ENCODE measurements at places on chromosomes 1 and 21. TPM values are rescaled to one million over a fixed set of nuclear protein-coding genes. Genes with fewer than 3 reads are reported as not detected.

- DNase-seq, result no peak
Measured at GRCh38 chr1:204123376-204123775, 28.5 kb downstream of the ETNK2 start.

DNA sequence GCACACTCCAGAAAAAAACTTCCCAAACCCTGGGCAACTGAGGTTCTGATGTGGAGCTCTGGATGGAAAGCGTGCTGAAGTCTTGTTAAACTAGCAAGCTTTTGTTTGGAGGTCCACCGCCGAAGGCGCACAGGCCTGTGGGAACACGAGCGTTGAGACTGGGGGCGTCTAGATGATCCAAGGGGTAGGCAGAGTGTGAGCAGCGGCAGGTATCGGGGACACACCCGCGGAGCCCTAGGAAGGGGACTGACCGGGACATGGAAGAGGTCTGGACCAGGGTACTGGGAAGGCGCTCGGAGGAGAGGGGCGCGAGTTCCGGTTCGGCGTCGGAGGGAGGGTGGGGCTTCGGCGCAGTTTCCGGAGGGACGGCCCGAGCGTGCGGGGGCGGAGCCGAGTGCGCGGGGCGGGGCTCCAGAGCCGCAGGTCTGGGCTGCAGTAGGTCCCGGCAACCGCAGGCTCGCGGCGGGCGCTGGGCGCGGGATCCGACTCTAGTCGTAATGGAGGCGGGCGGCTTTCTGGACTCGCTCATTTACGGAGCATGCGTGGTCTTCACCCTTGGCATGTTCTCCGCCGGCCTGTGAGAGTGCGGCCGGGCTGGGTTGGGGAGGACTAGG lies at the start of gene SLC50A1:
TSS of gene SLC50A1 (plus strand) at position 438 of the 614 bp plus-strand sequence. CDS start at position 498, 60 bp downstream.
- peak; percentile 87 for DNase-seq

DNA sequence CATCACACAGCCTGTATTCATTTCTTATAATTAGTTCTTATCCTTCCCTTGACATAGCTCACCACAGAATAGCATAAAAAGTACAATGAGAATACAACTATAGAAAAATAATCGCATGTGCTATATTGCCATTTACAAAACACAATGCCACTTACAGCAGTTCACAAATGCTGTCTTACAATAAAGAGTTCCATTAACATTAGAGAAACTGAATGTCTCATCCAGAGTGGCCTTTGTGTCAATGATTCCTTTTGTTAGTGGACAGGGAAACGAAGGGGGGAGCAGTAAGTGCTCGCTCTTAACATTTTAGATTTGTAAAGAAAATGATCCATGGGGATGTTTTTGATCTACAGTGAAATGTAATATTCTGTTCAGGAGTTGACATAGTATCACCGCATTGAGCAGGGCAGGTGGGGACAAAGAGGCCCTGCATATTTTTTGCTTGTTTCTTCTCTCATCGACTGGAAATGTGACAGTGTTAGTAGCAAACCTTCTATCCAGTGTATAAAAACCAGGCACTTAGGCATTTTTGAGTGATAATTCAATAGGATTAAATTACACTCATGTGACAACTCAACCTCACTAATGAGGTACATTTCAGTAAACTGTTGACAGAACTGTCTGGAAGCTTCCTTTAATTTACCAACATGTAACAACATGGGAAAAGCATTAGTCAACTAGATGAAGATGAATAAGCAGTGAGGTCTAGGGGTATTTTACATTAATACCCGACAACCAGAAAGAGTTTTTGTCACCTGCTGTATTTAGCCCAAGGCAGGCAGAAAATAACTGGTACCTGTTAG lies 35.6 kb upstream of the RRP15 start:
- no peak for DNase-seq

DNA sequence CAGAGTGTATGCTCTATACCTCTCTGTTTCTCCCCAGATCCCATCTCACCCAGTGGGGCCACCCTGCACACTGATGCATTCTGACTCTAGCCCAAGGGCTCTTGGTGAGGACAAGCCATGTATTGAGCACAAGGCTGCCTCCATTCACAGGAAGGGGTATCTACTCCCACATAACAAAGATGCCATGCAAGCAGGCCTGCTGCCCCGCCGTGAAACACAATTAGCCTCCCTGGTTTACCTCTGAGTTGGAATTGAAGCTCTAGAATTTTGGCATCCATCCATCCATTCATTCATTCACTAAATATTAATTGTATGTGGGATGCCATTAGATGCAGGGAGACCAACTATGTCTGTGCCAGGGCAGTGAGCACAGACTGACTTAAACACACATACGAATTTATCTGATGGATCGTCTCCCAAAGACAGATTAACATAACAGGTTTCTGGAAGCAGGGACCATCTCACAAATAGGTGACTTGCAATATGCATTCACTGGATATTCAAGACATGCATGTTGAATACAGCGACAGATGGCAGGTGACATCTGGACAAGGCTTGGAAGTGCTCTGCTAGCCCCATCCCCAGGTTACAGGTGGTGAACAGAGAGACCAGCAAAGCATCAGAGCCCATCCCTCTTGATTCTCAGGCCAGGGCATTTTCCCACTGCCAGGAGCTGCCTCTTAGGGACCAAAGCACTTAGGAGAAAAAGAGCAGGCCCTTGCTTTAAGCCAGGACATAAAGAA lies 34.3 kb downstream of the TRABD2B start:
- no peak for DNase-seq

GRCh38 chr1:27634177-27634984 lies 604 bp downstream of the FGR start:
- DNase-seq, result no peak

DNA sequence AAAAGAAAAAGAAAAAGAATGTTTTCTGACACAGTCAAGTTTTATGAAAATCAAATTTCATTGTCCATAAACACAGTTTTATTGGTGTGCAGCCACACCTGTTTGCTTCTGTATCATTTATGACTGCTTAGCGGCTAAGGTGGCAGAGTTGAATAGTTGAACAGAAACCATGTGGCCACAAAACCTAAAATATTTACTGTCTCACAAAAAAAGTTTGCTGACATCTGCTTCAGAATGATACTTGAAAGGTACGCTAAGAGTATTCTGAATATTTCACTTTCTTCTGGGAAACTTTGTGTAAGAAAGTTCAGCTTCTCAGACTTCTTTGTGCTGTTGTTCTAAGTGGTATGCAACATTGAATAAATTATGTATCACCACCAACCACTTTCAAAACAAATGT lies 6.2 kb downstream of the KCNK1 start:
- DNase-seq, result no peak

Gene OLFML2B
- 0.68 TPM for total RNA-seq

DNA sequence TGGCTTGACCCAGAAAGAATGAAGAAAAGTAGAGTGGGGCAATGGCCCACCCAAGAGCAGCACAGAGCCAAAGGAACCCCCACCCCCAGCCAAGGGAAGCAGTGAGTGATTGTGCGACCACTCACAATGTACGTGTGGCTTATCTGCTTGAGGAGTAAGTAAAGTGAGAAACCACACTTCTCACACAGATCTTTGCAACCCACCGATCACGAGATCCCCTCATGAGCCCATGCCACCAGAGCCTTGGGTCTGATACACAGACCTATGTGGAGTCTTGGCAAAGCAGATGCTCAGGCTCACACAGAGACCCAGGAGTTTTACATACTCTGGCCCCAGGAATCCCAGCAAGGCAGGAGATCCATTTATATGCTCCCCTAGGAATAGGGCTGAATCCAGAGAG lies 14.0 kb upstream of the SLC9C2 start:
- DNase-seq, result no peak

GRCh38 chr1:158933621-158934020 lies 2.3 kb downstream of the PYHIN1 start:
- no peak for DNase-seq

DNA sequence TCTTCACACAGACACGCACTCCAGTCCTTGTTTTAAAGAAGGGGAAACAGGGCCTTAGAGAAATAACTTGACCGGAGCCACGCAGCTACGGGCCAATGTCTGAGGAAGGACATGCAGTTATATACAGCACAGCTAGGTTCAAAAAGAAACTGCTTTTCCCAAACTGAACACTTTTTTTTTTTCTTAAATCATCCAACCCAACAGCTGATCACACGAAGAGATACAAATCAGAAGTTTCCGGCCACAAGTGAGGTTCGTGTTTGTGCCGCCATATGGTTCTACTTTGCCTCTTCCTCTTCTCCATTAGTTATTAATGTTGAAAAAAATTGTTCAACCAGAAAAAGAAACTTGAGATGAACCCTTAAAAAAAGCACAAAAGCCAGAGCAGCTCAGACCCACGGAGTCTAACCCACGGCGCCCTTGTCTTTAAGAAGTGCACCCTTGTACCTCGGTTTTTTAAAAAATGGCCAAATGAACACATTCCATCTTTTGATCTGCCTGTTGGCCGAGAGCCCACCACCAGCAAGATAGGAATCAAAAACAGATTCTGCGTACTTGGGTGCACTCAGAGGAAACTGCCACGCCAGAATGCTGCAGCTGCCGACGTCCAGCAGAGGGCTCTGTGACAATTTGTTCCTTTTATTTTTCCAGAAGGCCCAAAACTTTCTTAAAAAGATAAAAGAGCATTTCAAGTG lies 78.9 kb downstream of the SLC66A1 start:
- DNase-seq, result no peak

GRCh38 chr1:173474097-173474779 lies 2.9 kb upstream of the PRDX6 start:
- DNase-seq, result no peak

DNA sequence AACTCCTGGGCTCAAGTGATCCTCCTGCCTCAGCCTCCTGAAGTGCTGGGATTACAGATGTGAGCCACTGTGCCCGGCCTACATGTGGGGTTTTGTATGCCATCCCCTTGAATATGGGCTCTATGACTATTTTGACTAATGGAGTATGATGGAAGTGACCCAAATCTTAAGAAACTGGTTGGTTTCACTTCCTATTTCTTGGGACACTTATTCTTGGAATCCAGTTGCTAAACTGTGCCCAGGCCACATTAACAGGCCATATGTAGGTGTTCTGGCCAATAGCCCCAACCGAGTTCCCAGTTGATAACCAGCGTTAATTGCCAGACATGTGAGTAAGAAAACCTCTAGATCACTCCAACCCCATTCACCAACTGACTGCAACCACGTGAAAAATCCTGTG lies 36.3 kb upstream of the CLIC4 start:
- DNase-seq, result no peak

DNA sequence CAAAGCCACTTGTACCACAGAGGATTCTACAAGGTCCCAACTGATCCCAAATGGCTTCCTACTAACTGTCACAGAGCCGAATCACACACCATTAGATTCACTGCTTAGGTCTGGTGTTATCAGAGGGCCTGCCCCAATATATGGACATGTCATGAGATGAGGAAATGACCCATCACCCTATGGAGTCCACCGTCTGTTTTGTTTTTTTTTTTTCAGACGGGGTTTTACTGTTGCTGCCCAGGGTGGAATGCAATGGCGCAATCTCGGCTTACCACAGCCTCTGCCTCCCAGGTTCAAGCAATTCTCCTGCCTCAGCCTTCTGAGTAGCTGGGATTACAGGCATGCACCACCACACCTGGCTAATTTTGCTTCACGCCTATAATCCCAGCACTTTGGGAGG lies 83.8 kb upstream of the ETS2 start:
- DNase-seq, result no peak

Gene NPHS2
- not detected for total RNA-seq

DNA sequence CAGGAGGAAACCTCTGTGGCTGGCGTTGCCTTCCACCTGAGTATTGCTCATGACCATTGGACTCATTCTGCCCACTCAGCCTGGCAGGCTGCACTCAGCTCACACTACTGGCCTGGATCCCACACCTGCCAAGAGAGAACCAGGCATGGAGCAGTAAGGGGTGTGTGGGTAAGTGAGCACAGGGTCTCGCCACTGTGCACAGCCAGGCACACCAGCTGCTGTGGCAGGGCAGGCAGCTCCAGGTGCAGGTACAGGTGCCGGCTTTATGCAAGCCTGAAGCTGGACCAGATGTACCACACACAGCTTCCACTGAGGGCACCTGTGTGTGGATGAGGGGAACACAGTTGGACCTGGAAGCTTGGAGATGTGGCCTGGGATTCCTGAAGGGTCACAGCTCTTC lies 295.2 kb upstream of the SNX7 start:
- DNase-seq, result no peak

Gene CNTN2
- not detected for total RNA-seq

Gene FTCD
- total RNA-seq, result 0.95 TPM

DNA sequence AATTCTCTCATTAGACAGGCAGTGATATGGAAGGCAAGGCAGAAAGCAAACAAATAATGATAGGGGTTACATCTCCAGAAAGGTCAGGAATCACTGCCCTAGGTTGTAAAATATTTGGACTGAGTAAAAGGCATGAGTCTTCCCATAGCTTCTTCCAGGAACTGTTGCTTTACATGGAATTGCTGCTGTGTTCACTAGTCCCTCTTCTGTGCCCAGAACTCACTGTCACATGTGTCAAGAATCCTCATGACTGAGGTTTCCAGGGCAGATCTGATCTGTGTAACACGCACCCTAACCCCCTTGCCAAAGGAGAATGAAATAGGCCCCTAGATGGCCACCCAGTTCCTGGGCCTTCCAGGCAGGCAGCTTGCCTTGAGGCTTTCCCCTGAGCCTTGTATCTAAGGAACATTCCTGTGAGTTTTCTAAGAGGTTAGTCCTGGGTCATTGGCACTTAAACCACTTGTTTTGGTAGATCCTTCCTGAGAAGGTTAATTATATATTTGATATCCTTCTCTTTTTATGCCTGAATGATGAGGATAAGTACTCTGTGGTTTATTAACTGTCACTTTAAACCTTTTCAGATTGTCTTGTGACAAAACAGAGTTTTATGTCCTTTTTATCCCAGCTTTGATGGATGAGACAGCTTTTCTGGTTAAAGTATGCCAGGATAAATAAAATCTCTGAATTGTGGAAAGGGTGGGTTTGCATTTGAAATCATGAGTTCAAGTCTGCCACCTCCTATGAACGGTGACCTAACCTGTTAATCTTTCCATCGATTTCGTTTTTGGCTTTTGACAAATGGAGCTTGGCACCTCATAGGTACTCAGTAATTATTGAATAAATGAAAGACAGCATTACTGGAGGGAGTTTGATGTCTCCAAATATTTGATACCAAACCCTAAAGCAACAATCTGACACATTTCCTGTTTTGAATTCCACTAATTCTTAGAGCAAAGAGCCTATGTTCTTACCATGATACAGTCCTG lies 163.3 kb downstream of the DHRS3 start:
- DNase-seq, result peak; percentile 85

DNA sequence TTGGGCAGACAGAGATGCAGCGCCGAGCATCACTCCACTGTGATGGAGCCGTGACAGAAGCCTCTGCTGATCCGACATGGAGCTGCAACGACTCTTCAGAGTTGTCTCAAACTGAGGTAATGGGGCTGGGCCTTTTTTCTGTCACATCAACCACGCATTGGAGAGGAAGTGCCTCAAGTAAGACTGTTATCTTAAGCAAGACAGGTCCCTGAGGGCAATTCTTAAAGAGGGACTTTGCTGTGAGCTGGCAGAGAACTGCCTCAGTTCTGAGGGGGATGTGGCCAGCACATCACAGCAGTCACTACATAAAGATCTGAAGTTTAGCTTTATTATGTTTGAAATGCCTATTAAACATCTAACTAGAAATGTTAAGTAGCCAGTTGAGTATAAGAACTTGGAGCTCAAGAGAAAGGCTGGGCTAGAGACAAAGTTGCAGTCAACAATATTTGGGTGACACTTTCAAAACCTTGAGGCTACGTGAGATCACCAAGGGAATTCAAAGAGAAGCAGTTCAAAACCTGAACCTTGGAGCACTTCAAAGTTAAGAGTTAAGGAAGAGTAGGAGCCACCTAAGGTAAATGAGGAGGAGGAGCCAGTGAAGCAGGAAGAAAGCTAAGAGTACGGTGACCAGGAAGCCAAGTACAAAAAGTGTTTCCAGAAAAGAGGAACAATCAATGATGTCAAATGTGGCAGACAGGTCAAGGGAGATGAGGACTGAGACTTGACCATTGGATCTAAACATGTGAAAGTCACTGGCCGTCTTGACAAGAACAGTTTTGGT lies 54.2 kb upstream of the BCL9 start:
- no peak for DNase-seq

Gene BATF3
- total RNA-seq, result 5.1 TPM

Measured in gastrocnemius medialis (tissue), 4 donors.